NCI-H524 treated with DMSO at 0.1 percent for 48 hours (cell line): ENCODE measurements at places on chromosomes 7 and 10.

GRCh38 chr10:129866894-129867293 is 97.2 kb downstream of the EBF3 start:
- no peak for DNase-seq

DNA sequence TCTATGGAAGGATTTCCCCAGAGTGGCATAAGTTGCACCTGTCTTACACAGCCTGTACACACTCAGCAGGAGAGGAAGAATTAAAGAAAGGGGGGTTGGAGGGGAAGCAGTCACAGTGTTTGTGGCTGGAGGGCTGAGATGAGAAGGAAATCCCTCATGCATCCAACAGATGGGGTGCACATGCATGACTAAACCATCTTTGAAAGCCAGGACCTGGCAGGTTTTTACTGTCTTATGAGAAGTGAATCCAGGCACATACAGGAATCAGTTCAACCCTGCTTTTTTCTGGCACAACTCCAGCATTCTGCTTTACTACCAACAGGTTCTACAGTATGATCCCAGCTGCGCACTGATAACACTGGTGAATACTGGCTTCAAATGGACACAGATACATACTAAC is 107.7 kb downstream of the CACNA2D1 start:
- DNase-seq: peak; percentile 96

- DNase-seq: no peak
These were observed 319.3 kb upstream of the NRP1 start for GRCh38 chr10:33653584-33654367.

- DNase-seq: no peak
These were observed 66.7 kb downstream of the EMX2 start for GRCh38 chr10:117609095-117609795.
